ENCODE measurements at places on chromosomes 6 and 20.

GRCh38 chr20:1121429-1121828 is 3.0 kb downstream of the PSMF1 start:
- DNase-seq: no peak

GRCh38 chr6:52346503-52346902 is 15.4 kb upstream of the PAQR8 start:
- no peak for DNase-seq

DNA sequence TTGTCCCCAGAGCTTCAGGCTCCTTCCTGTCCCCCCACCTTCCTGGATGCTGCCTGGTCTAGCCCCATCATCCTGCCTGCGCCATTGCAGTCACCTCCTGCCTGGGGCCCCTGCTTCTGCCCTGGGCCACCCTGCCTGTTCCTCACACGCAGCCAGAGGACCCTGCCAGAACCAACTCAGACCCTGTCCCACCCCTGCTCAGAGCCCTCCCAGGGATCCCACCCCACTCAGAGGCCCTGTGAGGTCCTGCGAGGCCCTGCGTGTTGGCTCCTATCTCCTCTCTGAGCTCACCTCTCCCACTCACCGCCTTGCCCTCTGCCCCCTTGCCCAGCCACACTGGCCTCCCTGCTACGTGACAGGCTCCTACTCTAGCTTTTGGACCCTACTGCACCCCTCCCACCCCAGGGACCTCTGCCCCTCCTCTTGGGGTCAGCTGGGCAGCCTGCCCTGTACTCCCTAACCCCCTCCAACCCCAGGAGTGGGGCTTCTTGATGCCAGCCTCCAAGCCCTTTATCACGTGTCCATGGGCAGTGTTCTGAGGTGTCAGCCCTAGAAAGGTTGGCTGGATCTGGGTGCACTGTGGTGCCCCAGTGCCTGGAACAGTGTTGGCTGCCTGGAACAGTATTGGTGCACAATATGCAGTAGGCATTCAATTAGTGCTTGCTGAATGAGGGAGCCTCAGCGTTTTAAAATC is 68.3 kb downstream of the CEBPB start:
- DNase-seq: no peak

DNA sequence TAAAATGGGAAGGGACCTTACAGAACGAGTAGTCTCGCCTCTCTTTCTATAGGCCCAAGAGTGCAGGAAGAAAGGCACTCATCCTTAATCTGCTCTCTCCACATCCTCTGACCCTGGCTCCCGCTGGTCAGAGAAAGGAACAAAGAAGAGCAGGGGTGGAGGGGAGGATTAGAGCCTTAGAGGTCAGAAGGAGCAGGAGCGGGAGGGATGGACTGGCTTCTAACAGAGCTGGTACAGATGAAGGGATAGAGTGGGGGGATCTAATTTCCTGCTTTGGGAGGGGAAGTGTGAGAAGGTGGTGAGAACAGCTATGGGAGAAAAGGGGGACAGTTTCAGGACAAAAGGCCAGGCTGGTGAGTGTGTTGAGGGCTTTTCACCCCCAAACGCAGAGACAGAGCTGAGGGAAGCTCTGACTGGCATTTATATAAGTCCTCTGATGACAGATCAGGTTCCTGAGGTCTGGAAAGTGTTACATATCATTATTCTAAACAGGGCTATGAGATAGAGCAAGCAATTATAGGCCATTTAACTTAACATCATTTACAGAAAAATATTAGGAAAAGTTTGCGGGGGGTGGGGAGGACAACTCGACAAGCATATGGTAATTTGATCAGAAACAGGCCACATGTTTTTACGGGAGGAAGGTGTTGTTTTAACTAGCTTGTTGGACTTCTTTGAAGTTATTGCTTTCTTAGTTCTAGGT is 111.1 kb downstream of the FOXC1 start:
- DNase-seq: no peak

DNA sequence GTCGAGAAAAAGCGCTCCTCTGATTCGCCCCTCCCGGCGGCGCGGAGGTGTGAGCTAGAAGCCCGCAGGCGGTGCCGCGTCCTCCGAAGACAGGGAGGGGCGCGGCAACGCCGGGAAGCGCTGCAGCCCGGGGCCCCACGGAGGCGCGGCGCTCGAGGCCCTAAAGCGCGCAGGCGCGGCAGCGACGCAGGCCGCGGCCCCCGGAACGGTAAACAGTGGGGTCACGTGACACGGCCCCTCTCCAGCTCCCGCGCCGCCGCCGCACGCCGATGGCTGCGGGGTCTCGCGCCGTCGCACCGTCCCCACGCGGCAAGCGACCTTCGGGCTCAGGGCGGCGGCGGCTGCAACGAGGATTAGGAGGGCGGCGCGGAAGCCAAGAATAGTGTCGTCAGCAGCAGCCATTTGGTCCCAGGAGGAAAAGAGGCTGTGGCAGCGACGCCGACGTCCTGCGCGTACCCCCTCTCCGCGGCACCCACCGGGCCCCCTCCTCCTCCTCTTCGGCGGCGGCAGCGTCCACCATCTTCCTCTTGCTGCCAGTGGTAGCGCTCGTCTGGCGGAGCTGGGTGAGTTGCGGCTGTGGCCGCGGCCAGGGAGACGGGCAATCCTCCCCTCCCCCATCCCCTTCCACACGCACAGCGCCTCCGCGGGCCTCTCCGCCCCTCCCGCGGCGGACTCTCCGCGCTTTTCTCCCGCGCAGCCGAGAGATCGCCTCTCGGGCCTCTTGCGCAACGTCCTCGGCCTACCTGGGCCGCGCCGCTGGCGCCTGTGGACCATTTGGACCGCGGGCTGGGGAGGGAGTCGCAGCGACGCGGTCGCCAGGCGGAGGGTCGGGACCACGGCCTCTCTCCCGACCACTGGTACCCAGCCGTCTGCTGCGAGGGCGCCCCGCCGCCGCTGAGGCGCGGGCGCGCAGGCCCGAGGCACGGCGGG is at the start of gene PHF3:
PHF3 (plus strand) TSS at position 215 of the 930 bp plus-strand sequence. CDS start 10,750 bp downstream, outside the sequence.
- DNase-seq: peak; percentile 88

GRCh38 chr6:157644043-157644810 is 178.8 kb upstream of the SNX9 start:
- no peak for DNase-seq

DNA sequence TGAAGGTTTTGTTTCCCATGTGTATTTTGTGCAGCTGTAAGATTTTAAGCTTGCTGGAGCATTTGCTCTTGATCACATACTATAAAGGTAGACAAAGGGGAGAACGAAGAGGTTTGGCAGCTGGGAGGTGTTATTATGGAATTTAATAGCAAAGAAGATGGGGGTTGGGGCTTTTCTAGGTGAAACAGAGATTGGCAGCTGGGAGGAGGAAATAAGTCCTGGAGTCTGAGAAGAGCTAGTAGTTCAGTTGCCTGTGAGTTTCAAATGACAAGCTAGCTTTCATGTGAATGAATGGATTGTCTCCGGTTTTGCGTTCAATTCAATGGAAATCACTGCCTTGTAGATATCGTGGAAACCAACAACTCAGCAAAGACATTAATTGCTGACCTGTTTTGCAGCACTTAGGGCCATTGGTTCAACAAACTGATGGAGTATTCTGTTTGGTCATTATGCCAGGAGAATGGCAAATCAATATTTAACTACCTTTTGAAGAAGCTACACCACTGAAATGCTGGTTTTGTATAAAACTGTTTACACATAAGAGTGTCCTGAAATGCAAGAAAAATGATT is 38.1 kb upstream of the FLRT3 start:
- no peak for DNase-seq

DNA sequence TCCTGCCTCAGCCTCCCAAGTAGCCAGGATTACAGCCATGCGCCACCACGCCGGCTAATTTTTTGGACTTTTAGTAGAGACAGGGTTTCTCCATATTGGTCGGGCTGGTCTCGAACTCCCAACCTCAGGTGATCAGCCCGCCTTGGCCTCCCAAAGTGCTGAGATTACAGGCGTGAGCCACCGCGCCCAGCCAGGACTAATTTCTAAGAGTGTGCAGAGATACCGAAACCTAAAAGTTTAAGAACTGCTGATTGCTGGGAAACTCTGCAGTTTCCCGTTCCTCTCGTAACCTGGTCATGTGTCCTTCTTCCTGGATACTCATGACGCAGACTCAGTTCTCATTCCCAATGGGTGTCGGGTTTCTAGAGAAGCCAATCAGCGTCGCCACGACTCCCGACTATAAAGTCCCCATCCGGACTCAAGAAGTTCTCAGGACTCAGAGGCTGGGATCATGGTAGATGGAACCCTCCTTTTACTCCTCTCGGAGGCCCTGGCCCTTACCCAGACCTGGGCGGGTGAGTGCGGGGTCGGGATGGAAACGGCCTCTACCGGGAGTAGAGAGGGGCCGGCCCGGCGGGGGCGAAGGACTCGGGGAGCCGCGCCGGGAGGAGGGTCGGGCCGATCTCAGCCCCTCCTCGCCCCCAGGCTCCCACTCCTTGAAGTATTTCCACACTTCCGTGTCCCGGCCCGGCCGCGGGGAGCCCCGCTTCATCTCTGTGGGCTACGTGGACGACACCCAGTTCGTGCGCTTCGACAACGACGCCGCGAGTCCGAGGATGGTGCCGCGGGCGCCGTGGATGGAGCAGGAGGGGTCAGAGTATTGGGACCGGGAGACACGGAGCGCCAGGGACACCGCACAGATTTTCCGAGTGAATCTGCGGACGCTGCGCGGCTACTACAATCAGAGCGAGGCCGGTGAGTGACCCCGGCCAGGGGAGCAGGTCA is at the start of gene HLA-E:
HLA-E (plus strand) TSS at position 429 of the 945 bp plus-strand sequence; CDS start at position 452, 23 bp downstream.
- peak; percentile 96 for DNase-seq

DNA sequence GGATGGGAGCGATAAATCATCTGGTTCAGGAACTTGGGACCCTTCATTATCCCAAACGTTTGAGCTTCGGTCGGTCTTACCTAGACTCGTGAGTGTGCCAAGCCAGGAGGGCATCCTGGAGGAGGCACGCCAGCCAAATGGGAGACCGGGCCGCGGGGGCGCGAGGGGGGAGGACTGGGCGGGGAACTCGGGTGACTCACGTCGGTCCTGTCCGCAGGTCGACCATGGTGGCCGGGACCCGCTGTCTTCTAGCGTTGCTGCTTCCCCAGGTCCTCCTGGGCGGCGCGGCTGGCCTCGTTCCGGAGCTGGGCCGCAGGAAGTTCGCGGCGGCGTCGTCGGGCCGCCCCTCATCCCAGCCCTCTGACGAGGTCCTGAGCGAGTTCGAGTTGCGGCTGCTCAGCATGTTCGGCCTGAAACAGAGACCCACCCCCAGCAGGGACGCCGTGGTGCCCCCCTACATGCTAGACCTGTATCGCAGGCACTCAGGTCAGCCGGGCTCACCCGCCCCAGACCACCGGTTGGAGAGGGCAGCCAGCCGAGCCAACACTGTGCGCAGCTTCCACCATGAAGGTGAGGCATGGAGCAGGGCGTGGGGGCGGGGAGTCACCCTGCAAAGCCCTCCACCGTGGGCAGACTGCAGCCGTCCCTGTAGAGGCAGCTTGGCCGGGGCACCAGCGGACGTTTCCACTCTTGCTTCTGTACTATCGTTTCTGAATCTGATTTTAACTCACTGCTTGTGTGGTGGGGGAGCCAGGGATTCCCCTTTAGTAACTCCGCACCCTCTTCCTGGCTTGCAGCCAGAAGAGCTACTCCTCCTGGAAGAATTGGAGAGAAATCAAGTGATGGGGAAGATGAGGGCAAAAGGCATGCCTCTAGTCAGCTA is 2.7 kb downstream of the BMP2 start:
- peak; percentile 82 for DNase-seq
